ENCODE measurements at places on chromosomes 16 and 17.

DNA sequence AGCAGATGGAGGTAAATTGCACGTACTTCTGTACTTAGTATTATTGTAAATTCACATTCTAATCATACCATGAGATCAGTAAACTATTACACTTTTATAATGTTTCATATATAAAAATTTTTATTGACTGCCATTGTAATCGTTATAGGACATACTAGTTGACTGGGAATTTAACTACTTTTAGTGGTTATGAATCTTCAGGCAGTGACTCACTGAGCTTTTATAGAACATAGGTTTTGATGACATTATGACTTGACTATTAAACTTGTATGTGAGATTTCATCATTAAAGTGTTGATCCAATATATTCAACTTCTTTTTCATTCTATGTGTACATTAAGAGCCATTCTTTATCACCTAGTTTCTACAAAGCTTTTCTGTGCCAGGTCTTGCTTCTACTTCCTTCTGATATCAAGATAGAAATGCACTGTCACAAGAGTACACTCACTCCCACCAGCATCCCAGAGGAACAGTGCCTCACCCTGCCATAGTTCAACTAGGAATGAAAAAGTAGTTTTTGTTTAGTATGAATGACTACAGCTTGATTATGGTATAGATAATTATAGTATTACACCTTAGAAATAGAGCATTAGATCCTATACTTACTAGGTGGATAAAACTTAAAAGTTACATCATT, 142.4 kb upstream of the RBL2 start:
- no peak for DNase-seq

- DNase-seq: no peak
Observed at GRCh38 chr17:83067071-83067717, 12.2 kb upstream of the METRNL start.

- no peak for DNase-seq
Observed at GRCh38 chr17:19730843-19731242, 14.5 kb upstream of the SLC47A2 start.

DNA sequence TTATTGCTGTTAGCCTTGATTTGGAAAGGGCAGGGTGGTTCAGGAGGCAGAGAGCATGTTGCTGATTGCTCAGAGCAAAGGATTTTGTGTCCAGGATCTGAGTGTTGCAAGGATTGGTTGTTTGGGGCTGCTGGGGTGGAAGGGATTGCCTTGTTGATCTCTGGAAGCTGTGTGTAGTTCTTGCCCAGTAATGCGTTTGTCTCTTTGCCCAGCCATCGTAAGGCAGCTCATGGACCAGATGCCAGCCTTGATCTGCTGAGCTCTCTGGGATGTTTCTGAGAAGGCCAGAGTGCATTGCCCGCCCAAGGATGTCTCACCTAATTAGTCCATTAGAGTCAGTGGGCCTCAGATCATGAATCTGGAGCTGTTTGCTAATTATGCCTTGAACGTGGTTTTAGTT, 33.6 kb downstream of the NKD1 start:
- no peak for DNase-seq

DNA sequence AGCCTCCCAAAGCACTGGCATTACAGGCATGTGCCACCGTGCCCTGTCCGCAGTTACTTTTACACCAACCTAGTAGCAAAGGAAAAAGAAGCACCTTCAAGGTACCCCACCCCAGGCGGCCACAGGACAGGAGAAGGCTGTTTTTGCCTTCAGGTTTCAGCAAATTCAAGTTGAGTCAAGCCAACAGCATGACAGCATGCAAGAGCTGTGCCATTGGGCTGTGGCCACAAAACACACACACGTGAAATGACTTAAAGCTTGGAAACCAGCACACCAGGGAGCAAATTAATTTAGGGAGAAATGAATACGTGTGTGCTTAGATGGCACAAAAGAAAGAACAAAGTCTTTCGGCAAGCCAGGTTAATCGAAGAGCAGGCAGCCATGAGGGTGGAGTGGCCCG, 39.7 kb downstream of the ERCC4 start:
- no peak for DNase-seq

DNA sequence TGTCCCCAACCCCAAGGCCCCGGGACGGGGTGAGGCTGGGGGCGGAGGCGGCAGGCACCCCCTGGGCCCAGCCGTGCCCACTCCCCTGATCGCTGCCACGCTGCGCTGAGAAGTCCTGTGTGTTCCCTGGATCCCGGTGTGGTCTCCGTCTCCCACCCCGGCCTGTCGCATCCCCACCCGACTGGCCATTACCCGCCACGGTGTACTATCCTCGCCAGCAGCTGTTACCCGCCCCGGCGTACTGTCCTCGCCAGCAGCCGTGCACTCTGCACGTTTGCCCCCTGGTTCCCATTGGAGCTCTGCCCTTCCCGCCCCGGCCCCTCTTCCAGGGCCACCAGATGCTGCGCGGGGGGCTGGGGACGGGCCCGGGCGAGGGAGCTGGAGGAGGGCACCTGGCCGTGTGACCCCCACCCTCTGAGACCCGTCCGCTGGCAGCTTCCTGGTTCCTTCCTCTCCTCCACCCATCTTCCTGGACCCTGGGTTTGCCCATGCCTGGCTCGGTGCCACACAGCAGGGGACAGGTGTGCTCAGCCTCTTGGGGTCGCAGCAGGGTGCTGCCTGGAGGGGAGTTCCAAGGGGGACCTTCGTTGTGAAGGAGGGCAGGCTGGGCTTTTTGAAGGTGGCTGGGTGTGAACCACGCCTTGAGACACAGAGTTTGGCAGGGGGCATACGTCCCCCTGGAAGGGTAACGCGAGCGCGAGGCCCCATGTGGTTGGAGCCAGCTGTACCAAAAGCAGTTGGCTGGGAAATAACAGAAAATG, 19.7 kb downstream of the BAHCC1 start:
- no peak for DNase-seq

DNA sequence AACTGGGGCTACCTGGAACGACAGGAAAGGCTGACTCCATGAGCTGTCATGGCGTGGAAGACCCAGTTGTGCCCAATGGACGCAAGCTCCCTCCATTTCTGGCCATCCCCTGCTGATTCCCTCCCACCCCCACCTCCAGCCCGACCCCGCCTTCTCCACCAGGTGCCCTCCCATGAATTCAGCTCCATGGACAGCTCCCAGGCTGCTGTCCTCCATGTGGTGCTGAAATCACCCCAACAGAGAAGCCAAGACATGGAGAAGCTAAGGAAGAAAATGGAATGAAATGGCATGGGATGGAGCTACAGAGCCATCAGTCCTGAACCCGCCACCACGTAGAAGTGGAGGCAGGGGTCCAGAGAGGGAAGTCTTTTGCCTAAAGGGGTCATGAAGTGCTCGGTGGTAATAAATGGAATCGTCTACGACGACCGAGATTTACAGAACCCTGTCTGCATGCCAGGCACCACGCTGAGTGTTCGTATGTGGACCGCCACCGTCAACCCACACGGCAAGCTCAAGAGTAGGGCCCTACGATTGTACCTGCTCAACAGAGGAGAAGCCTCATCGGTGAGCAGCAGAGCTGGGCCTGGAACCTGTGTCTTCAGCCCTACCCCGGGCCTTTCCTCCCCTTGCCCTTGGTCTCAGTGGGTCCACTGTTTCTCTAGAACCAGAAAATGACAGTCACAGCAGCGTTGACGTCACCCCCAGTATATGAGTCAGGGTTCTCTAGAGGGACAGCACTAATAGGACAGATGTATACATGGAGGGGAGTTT, 9.3 kb upstream of the ZC3H18 start:
- DNase-seq: no peak

Measured in NCI-H82 (cell line).